Panc1 (cell line): ENCODE measurements at places on chromosomes 7 and 10. TPM values are rescaled to one million over a fixed set of nuclear protein-coding genes. Genes with fewer than 3 reads are reported as not detected.
A peak's percentile ranks its signal among the peaks of the same experiment; 100 is the strongest.

DNA sequence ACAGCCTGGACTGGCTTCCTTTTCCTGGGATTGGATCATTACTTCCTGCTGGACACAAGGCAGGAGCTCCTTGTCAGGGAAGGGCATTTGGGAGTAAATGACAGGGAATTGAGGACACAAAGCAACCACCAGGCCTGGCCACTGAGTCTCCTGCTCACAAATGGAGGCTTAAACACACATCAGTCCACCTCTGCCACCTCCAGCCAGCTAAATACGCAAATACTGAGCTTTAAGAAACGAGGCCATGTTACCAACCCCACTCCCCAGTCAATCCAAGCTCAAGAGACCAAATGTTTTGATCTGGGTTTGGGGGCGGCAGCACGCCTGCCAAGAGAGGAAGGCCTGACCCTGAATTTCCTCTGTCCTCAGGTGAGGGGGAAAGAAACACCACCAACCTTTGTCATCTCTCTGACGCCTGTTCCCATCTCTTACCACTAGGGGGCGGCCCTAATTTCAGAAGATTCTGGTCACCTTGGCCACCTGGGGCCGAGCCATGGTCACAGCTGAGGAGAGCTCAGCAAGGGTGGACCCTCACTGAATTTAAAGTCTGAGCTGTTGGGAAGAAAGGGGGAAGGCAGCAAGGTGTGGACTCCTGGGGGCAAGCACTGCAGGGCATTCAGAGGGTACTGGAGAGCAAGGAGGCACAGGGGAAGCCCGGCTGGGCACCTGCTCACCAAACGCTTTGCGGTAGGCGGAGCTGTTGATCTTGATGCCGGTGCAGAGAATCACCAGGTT is 16.5 kb downstream of the AIFM2 start:
- peak; percentile 41 for DNase-seq

DNA sequence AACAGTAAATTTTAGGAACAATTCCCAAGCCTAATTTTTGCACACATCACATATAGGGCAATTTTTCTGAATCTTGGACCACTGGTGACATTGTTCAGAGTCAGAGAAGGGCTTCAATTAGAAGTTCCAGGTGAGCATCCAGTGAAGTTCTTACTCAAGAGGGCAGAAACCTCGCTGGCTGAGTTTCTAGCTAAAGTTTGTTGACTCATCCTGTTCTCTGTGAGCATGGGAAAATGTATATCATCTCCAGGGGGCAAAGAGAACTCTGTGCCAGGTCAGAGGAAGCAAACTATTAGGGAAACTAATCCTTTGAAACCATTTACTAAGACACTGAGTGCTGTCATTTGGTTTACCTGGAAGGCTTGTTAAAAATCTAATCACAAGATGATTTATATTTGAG is 695.6 kb upstream of the IGFBP3 start:
- DNase-seq = no peak

- no peak for DNase-seq
Measured at GRCh38 chr7:6401536-6401935, 46.2 kb downstream of the DAGLB start.

GRCh38 chr10:124535731-124536495 is 74.3 kb downstream of the LHPP start:
- DNase-seq = no peak

- no peak for DNase-seq
Measured at GRCh38 chr10:73096041-73096448, 621 bp downstream of the P4HA1 start.

DNA sequence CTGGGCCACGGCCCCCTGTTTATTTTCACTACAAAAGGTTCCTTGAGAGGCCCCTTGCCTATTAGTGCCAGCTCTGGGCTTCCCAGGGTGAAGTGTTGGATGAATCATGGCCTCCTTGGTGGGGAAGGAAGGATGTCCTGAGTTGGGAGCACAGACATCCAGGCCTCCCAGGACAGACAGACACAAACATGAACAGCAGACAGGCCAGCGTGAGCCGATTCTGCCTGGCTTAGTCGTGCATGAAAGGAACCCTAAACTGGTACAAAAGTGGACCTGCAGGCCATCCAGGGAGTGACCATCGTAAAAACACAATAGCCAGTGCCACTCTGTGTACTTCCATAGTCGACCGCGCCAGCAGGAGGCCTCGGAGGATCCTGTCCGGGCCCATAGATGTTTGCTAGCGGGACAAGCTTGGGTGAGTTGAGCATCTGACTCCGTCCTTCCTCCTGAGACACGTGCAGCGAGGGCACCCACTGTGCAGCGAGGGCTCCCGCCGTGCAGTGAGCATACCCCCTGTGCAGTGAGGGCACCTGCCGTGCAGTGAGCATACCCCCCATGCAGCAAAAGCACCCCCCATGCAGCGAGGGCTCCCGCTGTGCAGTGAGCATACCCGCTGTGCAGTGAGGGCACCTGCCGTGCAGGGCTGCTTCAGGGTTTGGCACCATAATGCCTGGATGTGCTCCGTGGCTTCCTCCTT is 51.3 kb upstream of the PRKAR1B start:
- no peak for DNase-seq

DNA sequence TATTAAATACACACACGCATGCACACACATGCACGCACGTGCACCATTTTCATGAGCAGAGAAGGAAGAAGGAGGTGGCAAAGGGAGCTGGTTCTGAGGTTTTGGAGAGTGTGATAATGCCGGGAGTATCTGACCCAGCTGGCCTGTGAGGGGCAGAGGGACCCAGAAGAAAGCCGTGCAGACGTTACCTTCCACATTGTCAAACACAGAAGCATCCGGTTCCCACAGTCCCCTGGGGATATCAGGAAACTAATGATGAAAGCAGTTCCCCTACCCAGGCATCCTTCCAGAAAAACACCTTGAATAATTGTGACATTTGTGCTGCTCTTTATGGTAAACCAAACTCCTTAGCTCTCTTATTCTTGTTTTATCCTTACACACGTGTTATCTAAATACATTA is 85.7 kb upstream of the FAM180A start:
- DNase-seq = no peak

GRCh38 chr7:34761627-34762026 is 103.6 kb downstream of the NPSR1 start:
- DNase-seq = no peak

DNA sequence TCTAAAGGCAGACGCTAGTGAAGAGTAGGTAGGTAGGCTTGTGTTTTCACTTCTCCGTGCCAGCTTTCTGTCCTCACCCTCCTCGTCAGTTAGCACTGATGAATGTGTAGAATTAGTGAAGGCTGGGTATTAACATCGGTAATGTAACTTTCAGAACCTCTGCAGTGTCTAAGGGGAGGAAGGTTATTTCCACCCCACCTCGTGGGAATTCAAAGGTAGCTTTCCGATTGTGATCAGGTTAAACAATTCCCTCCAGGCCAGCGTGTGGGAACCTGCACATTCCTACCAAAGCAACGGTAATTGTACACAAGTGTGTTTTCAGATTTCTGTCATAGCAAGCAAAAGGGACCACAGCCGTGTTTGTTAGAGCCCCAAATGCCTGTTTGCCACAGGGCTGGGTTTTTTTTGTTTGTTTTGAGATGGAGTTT is 405.0 kb upstream of the GALNT17 start:
- DNase-seq = no peak

DNA sequence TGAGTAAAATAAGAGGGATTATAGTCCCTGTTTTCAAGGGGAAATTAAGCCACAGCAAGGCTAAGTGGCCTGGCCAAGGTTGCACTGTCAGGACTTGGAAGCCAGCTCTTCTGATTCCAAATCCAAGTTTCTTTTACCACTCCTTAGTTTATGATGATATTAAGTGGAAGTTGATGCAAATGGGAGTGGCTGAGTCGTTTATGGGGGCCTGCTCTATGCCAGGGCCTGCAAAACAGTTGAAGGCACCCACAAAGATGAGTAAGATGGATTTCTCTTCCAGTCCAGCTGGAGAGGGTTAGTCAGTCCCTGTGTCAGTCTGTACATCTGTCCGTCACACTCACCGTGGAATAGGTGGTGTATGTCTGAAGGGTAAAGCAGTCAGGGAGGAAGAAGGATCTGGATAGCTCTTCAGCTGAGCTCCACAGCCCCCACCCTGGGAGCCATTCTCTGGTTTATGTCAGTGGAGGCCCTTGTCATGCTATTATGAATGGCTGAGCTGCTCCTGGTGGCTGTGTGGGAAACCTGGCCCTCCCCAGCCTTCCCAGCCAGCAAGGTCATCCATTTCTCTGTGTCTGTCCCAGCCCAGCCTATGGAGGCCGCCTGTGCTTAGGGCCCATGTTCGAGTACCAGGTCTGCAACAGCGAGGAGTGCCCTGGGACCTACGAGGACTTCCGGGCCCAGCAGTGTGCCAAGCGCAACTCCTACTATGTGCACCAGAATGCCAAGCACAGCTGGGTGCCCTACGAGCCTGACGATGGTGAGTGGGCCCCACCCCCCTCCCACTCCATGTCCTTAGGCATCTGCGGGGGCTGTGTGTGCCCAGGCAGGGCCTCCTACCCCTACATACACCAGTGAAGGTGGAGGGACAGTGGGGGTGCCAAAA is 44.5 kb downstream of the TBATA start:
- no peak for DNase-seq

- no peak for DNase-seq
Measured at GRCh38 chr10:10676972-10677371, 340.7 kb upstream of the CELF2 start.

GRCh38 chr7:121530227-121531174 is 134.4 kb upstream of the FAM3C start:
- DNase-seq = peak; percentile 100

The METTL27 gene
- total RNA-seq = 3.4 TPM

The BTBD16 gene
- 0.82 TPM for total RNA-seq

The CYP2C8 gene
- 0.26 TPM for total RNA-seq

The LOXL4 gene
- 17.7 TPM for total RNA-seq

The WEE2 gene
- not detected for total RNA-seq

The HMX2 gene
- 2.7 TPM for total RNA-seq

The ITGB8 gene
- total RNA-seq = 4.9 TPM

The KBTBD2 gene
- 36.8 TPM for total RNA-seq

The SP8 gene
- not detected for total RNA-seq

The SOSTDC1 gene
- total RNA-seq = not detected

The HNRNPA2B1 gene
- total RNA-seq = 819 TPM
